ENCODE measurements at places on chromosomes 2 and 18. TPM values are rescaled to one million over a fixed set of nuclear protein-coding genes. Genes with fewer than 3 reads are reported as not detected.

GRCh38 chr2:36235882-36236281 is 119.7 kb upstream of the CRIM1 start:
- H3K36me3 ChIP-seq: no peaks in the 10 kb centered on the region
- H3K4me1 ChIP-seq: no peaks in the 10 kb centered on the region
- H3K4me3 ChIP-seq: no peak overlapping the region
- H3K27me3 ChIP-seq: no peaks in the 10 kb centered on the region
- DNase-seq: no peak
- no peak overlapping the region for H3K27ac ChIP-seq

The VRK2 gene
- total RNA-seq: 13.4 TPM

DNA sequence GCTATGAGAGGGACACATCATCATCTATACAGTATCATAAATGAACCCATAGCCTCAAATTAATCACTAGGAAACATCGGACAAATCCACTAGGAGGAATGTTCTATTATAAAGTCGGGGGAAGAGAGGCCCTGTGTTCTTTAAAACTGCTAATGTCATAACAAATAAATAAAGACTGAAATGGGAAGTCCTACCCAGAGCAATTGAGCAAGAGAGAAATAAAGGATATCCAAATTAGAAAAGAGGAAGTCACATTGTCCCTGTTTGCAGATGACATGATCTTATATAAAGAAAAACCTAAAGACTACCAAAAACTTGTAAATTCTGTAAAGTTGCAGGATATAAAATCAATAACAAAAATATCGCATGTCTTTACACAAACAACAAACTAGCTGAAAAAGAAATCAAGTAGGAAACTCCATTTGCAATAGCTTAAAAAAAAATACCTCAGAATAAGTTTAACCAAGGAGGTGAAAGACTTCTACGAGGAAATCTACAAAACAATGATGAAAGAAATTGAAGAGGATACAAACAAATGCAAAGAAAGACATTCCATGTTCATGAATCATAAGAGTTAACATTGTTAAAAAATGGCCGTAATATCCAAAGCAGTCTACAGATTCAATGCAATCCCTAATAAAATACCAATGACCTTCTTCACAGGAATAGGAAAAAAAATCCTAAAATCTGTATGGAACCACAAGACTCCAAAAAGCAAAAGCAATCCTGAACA is 30.6 kb downstream of the RTN4 start:
- no peaks in the 10 kb centered on the region for H3K27me3 ChIP-seq
- no peaks in the 10 kb centered on the region for H3K4me1 ChIP-seq
- H3K36me3 ChIP-seq: peaks cover 7% of the 10 kb centered on the region
- peak; percentile 37 for DNase-seq

GRCh38 chr2:190819840-190820301 is 60.8 kb upstream of the GLS start:
- H3K4me3 ChIP-seq: no peak overlapping the region
- no peak overlapping the region for H3K27ac ChIP-seq
- H3K4me1 ChIP-seq: peaks cover 5% of the 10 kb centered on the region
- no peaks in the 10 kb centered on the region for H3K36me3 ChIP-seq
- DNase-seq: peak; percentile 23

GRCh38 chr18:48724939-48725338 is 186.1 kb downstream of the CTIF start:
- no peaks in the 10 kb centered on the region for H3K27me3 ChIP-seq
- no peaks in the 10 kb centered on the region for H3K36me3 ChIP-seq
- no peak overlapping the region for H3K4me3 ChIP-seq
- H3K27ac ChIP-seq: peak overlapping the region; percentile 65
- H3K4me1 ChIP-seq: peaks cover 28% of the 10 kb centered on the region
- DNase-seq: no peak

The DSG4 gene
- total RNA-seq: not detected

GRCh38 chr2:237207646-237208045 is 122.0 kb downstream of the COPS8 start:
- H3K4me3 ChIP-seq: no peak overlapping the region
- DNase-seq: peak; percentile 93
- H3K27ac ChIP-seq: no peak overlapping the region
- H3K36me3 ChIP-seq: no peaks in the 10 kb centered on the region
- no peaks in the 10 kb centered on the region for H3K4me1 ChIP-seq

The MSH2 gene
- total RNA-seq: 42.5 TPM

The METAP1D gene
- total RNA-seq: 4.0 TPM

The CTAGE1 gene
- not detected for total RNA-seq

- no peak for DNase-seq
- no peaks in the 10 kb centered on the region for H3K4me1 ChIP-seq
- no peak overlapping the region for H3K27ac ChIP-seq
- H3K36me3 ChIP-seq: peaks cover 3% of the 10 kb centered on the region
These were observed 28.3 kb downstream of the TWSG1 start for GRCh38 chr18:9362869-9363268.

The ITPRIPL1 gene
- 1.3 TPM for total RNA-seq

DNA sequence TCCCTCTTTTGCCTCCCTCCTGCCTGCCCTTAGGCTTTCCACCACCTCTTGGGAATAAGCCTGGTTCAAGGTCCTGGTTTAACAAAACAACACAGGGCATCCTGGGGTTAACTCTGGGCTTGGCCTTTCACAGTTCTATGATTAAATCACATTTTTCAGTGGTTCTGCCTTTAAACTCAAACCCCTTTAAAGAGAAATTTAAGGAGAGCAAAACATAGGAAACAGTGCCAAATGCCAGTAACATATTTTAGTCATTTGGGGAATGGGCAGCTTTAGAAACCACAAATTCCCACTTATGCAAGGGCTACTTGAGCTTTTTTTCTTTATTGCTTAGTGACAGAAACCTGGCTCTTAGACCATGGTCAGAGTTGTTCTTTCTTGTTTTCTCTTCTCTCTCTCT is 112.2 kb upstream of the FZD5 start:
- no peak for DNase-seq
- no peaks in the 10 kb centered on the region for H3K4me1 ChIP-seq
- no peak overlapping the region for H3K27ac ChIP-seq

GRCh38 chr2:209614690-209615369 is 156.8 kb upstream of the UNC80 start:
- no peak overlapping the region for H3K27ac ChIP-seq
- H3K27me3 ChIP-seq: no peaks in the 10 kb centered on the region
- no peak for DNase-seq
- H3K4me3 ChIP-seq: no peak overlapping the region

GRCh38 chr2:223107825-223108224 is 55.8 kb downstream of the KCNE4 start:
- no peaks in the 10 kb centered on the region for H3K36me3 ChIP-seq
- no peaks in the 10 kb centered on the region for H3K4me1 ChIP-seq
- H3K27me3 ChIP-seq: no peaks in the 10 kb centered on the region
- no peak overlapping the region for H3K4me3 ChIP-seq
- no peak overlapping the region for H3K27ac ChIP-seq

The REG3G gene
- not detected for total RNA-seq

DNA sequence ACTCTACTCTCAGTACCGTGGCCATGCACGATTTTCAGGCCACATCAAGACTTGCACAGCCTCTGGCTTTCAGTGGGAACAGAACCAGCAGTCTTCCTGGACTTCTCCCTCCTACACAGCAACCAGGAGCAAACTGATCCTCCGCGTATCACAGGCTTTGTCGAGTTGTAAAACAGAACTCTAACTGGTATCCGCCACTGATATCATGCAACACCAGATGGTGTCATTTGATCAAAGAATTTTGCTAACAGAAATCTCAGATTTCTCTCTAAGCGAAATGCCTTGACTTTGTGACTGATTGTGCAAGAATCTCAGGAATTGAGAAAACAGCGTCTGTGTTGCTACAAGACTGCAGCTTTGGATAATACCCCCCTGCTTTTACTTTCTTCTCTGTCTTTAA is 85.7 kb downstream of the COPS8 start:
- H3K4me1 ChIP-seq: no peaks in the 10 kb centered on the region
- DNase-seq: no peak
- no peak overlapping the region for H3K27ac ChIP-seq

GRCh38 chr2:232053777-232054176 is 92.3 kb downstream of the DIS3L2 start:
- H3K4me1 ChIP-seq: peaks cover 14% of the 10 kb centered on the region
- no peak for DNase-seq
- no peaks in the 10 kb centered on the region for H3K27me3 ChIP-seq
- no peak overlapping the region for H3K27ac ChIP-seq
- H3K36me3 ChIP-seq: no peaks in the 10 kb centered on the region

DNA sequence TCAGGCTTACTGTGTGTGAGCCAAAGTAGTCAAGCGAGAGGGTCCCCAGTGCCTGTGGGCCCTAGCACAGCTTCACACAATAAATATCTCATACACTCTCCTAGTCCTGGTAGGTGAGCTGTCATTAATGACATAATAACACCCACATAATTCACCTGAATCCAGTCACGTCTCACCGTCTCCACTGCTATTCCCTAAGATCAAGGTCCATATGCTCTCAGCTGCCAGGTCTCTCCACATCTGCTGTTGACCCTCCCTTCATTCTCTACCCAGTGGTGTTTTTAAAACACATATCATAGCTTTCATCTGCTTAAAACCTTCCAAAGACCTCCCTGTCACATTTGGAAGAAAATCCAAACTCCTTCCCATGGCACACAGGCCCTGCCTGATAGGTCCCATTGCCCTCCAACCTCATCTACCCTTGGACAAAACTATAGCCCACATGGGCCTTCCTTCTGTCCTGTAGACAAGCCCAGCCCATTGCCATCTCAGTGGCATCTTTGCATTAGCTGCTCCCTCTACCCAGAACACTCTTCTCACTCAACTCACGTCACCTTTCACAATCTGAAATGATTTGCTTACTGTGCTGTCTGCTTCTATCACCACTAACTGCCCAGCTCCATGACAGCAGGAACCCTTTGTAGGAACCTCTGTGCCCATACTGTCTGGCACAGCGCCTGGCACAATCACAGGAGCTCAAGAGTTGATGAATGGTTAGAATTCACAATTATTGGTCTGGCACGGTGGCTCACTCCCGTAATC is 7.5 kb downstream of the KCNG3 start:
- no peaks in the 10 kb centered on the region for H3K36me3 ChIP-seq
- H3K4me1 ChIP-seq: peaks cover 5% of the 10 kb centered on the region
- H3K27ac ChIP-seq: no peak overlapping the region
- peaks cover 13% of the 10 kb centered on the region for H3K27me3 ChIP-seq

GRCh38 chr2:179429060-179429471 is 164.4 kb upstream of the SESTD1 start:
- no peaks in the 10 kb centered on the region for H3K36me3 ChIP-seq
- no peaks in the 10 kb centered on the region for H3K4me1 ChIP-seq
- no peak for DNase-seq
- H3K27ac ChIP-seq: no peak overlapping the region
- no peak overlapping the region for H3K4me3 ChIP-seq
